ENCODE measurements at places on chromosomes 12 and 14.

- DNase-seq = no peak
These were observed 779.9 kb upstream of the TMEM132C start for GRCh38 chr12:127487031-127487430.

DNA sequence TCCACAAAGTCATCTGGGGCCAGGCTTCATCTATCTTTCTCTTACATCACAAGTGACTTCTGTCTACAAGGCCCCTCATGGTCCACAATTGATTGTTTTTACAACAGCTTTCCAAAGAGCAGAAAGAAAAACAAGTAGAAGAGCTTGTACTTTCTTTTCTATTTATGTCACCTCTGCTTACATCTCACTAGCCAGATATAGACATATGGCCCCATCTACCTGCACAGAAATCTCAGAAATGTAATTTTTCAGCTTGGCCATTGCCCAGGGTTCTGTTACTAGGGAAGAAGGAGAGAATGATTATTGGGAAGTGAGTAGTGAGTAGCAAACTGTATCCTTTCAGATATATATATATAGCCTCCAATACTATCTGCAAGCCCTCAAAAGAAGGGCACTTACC, 210.5 kb upstream of the PLEKHG7 start:
- DNase-seq = no peak

DNA sequence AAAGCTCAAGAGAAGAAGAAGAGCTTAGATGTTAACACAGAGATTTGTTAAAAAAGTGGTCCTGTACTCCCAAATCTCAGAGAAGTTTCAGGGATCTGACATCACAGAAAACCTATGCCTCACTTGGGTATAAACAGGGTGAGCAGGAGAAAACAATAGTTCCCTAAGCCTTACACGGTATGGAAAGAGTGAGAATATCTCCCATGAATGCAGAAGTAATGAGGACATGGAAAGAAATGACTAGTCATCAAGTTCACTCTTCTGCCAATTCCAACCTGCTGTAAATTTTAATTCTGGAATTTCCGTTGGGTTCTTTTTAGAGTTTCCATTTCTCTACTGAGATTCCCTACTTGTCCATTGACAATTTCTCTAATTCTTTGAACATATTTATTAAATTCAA, 6.2 kb upstream of the PTGER2 start:
- no peak for DNase-seq

- no peak for DNase-seq
These were observed 199.1 kb upstream of the KRR1 start for GRCh38 chr12:75710361-75711069.

GRCh38 chr12:2295941-2296461, 243.2 kb downstream of the CACNA1C start:
- DNase-seq = no peak

GRCh38 chr12:92027701-92028440, 117.8 kb downstream of the BTG1 start:
- DNase-seq = no peak

- DNase-seq = no peak
These were observed 455.3 kb downstream of the NPAS3 start for GRCh38 chr14:33393895-33394368.

DNA sequence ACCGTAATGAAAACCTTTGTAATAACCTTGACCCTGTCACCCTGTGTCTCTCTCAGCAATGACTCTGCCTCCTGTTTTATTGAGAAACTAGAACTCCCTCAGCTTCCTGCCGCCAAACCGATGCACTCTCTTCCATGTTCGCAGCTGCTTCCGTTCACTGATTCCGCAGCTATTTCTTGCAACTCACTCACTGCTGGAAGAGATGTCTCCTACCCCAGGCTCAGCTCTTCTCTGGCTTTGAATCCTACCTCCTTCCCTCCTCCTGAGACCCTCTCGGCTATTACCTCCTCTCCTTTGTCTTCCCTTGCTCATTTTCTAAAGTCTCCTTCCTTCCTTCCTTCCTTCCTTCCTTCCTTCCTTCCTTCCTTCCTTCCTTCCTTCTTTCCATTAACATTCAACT, 71.0 kb downstream of the ESRRB start:
- DNase-seq = no peak

Data from NCI-H460 (cell line).